ENCODE measurements at places on chromosomes 1 and 21.
A peak's percentile ranks its signal among the peaks of the same experiment; 100 is the strongest.

GRCh38 chr1:18108299-18109057, 880 bp downstream of the IGSF21 start:
- no peak for DNase-seq

DNA sequence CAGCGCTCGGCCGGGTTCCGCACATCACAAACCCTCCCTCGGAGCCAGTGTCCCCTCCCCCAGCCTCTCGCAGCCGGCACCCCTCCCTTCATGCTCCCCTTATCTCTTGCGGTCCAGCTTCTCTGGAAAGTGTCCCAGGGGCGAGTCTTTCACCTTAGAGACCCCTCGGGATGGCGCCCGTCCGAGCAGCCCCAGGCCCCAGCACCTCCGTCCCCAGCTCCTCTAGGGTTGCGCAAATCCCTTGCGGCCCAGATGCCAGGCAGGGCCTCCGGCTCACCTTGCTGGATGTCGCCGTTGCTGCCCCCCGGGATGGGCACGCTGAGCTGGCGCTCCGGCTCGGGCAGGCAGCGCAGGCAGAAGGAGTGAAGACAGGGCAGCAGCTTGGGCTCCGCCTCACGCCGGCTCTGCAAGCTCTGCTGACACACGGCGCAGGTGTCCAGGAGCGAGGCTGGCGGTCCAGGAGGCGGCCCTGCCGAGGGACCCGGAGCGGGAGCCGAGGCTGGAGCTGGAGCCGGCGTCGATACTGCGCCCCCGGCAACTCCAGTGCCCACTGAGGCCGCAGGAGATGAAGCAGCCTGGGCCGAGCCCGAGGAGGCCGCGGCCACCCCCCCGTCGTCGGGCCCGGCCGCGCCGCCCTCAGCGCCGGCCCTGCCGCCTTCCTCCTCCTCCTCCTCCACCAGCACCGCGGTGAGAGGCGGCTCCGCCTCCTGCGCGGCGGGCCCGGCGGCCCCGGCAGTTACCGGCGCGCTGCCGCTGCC, 550 bp downstream of the TRIM33 start:
- DNase-seq, result peak; percentile 24

GRCh38 chr21:17901458-17902079, 82.4 kb upstream of the C21orf91 start:
- DNase-seq, result no peak

GRCh38 chr1:221845650-221846371, 103.9 kb upstream of the DUSP10 start:
- no peak for DNase-seq

GRCh38 chr1:221392453-221392852, 349.4 kb downstream of the DUSP10 start:
- no peak for DNase-seq
